ENCODE measurements at places on chromosomes 5 and 9.

GRCh38 chr5:130164966-130165365 lies 260.7 kb downstream of the CHSY3 start:
- no peak for DNase-seq

- peak; percentile 4 for DNase-seq
Measured at GRCh38 chr5:124065508-124065907, 553.5 kb downstream of the CSNK1G3 start.

DNA sequence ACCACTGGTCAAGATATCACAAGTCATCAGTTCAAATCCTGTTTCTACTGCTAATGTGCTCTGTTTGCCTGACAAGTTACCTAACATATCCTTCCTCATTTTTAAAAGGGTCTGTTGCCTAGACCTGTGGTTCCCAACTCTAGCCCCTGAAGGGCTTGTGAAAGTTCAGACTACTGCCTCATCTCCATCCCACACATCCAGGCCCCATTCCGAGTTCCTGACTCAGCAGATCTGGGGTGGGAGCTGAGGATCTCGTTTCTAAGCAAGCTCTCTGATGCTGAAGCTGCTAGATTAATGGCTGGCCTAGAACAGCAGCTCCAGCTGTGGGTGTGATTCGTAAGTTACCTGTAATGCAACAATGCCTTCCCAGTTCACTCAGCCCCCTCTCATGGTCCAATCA lies 32.5 kb downstream of the S1PR3 start:
- peak; percentile 44 for DNase-seq

DNA sequence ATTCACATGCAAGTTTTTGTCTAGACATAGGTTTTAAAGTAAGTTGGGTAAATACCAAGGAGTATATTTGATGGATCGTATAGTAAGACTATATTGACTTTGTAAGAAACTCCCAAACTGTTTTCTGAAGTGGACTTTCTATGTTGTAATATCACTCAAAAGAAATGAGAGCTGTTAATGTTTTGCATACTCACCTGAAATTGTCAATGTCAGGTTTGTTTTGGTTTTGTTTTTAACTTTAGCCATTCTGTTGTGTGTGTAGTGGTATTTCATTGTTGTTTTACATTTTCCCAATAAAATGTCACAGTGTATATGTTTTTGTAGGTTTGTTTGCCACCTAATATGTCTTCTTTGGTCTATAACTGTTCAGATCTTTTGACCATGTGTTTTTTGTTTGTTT lies 375.7 kb upstream of the CDH9 start:
- no peak for DNase-seq

DNA sequence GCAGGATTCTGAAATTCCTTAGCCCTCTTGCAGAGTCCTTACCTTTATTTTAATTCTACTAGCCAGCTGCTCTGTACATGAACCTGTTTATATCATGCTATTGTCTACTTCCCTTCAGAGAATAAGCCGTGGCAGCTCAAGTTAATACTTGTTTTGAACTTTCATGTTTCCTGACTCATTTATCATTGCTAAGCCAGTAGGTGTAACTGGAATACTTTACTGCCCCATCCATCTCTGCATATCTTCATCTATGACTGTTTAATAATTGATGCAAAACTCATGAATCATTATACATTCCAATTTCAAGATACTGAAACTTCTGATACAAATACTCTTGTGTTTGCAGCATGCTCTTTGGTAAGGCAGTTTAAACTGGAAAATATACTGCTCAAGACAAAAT lies 174.7 kb downstream of the PPP2R2B start:
- DNase-seq = no peak

DNA sequence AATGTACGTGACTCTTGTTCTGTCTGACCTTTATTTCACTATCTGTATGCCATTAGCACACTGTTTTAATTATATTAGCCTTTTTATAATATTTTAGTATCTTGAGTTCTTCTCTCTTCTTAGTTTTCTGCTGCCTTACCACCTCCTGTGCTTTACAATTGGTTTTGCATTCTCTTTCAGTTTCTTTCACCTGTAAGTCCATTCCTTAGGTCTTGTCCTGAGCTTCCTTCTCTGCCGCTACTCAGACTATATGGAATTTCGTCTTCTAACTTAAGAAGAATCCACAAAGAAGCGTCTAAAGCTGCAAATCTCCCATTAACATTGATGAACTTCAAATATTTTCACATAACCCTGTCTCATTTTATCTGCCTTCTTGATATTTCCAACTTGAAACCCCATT lies 642.9 kb downstream of the MAT2B start:
- DNase-seq = no peak

DNA sequence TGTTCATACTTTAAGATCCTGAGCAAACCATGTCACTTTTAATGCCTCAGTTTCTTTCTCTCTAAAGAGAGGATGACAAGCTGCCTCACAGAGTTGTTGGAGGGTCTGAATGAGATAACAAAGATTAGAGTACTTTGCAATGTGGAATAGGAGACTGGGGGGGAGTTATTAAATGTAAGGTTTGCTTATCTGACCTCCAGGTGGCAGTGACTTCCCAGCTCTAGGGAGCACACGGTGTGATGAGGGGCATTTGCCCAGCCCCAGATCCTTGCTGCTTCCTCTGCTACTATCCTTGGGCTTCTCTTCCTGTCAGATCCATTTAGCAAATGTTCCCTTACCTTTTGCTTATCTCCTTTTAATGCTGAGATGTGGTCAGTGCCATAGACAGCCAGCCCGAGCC lies 30.7 kb downstream of the ENHO start:
- DNase-seq = peak; percentile 40

- no peak for DNase-seq
Measured at GRCh38 chr5:42121401-42121800, 196.3 kb downstream of the FBXO4 start.

DNA sequence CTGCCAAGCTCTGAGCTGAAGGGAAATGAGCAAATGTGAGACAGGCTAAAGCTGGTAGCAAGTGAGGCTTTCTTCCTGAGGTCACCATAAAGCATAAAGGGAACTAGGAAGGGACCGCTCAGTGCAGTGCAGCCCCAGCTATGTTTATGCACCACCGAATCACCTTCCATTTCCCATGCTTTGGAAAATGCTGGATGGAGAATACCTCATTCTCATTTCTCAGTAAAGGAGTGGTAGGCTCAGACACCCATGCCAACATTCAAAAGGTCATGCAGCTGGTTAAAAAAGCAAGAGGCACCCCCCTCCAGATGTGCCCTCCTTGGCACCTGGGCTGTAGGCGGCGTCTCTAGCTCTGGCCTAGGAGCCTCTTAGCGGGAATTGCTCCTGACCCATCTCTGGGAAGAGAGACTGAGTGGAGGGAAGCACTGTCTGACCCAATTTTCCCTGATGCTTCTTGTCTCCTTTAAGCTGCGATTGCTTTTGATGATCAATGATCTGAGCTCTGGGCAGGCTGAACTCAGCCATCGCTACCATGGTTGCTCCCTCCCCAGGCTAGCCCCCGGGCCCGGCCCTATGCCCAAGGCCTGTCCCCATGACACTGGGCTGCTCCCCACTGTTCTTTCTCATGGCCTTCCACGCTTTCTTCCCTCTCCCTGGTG lies 58.7 kb downstream of the ZNF354C start:
- DNase-seq = no peak

GRCh38 chr9:7226007-7226640 lies 468.4 kb downstream of the KDM4C start:
- no peak for DNase-seq

DNA sequence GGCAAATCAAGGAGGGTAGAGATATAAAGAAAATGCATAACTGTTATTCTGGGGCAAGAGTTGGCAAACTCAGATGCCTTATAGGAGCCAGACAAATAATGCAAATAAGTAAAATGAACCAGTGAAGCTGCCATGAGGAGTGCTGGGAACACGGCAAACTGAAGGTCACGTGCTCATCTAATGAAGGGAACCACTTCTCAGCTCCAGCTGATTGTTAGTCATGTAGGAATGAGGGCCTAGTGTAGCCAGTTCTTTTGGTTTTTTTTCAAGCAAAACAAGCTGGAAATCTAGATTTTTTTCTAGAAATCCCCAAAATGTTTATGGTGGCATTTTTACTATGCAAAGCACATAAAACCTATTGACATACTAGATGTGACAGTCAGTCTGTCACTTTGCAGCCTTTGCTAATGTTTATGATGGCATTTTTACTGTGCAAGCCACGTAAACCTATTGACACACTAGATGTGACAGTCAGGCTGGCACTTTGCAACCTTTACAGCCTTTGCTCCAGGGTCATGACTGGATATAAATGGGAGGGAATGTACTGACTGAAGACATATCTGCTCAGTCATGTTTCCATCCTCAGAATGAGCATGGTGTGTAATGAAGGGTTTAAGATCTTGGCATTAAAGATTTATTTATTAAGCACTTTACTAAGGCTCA lies 39.4 kb downstream of the RUSC2 start:
- DNase-seq = no peak

DNA sequence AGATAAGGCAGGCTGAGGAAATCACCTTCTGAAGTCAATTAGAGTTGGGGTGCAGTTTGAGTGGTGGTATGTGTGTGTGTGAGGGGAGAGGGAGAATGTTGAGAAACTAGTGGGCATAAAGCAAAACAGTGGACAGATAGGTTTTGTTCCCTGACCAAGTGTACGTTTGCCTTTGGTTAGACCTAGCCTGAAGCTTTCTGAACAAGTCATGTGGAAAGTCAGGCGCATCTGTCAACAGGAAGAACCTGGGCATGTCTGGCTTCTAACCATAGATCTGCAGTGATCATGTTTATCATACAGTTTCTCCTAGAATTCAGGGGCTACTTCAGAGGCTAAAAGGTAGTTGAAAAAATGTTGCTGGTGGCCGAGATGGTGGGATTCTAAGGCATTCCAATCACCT lies 143.2 kb upstream of the PCA3 start:
- DNase-seq = no peak

- no peak for DNase-seq
Measured at GRCh38 chr5:172593306-172593705, 47.8 kb upstream of the NEURL1B start.

DNA sequence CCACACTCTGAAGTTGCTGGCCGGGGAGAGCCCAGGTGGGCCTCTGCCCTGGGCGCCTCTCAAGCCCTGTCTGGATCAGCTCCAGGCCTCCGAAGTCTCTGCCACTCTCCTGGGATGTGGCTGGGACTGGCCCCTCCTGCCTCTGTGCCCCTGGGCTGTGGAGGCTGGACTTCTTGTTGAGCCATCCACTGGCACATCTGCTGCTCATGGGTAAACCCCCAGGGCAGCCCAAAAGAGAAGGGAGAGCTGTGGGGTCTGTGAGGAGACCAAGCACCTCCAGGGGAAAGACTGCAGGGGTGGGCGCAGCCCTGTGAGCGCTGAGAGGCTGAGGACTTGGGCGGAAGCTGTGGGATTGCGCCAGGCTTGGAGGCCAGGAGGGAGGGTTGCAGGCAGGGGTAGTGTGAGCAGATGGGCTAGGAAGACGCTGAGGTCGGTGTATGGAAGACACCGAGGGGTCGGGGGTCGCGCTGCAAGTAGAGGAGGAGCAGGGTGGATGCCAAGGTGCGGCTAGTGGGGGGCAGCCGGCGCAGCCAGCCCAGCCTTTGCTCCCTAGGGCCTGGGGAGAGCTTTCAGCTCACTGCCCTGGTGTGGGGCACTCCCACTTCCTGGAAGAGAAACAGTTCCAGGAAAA lies 118.1 kb downstream of the WNK2 start:
- peak; percentile 53 for DNase-seq

- no peak for DNase-seq
Measured at GRCh38 chr9:127682351-127683136, 24.2 kb upstream of the CFAP157 start.

DNA sequence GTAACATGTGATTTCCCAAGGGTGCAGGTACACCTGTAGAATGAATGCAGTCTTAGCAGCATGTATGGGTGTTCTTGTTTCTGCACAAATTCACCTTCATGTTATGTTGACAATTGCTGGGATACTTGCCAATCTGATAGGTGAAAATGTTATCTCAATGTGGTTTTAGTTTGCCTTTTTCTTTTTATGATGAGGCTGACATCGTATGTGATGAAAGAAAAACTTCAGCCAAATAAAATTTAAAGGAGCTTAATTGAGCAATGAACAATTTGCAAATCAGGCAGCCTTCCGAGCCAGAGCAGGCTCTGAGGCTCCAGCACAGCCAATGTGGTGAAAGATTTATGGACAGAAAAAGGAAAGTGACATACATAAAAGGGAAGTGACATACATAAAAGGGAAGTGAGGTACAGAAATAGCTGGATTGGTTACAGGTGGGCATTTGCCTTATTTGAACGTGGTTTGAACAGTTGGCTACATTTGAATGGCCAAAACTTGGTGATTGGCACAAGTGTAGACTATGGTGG lies 10.5 kb downstream of the TAL2 start:
- peak; percentile 82 for DNase-seq

GRCh38 chr9:75927356-75927755 lies 36.9 kb downstream of the PCSK5 start:
- no peak for DNase-seq

GRCh38 chr5:36691226-36691625 lies 84.8 kb downstream of the SLC1A3 start:
- peak; percentile 36 for DNase-seq

DNA sequence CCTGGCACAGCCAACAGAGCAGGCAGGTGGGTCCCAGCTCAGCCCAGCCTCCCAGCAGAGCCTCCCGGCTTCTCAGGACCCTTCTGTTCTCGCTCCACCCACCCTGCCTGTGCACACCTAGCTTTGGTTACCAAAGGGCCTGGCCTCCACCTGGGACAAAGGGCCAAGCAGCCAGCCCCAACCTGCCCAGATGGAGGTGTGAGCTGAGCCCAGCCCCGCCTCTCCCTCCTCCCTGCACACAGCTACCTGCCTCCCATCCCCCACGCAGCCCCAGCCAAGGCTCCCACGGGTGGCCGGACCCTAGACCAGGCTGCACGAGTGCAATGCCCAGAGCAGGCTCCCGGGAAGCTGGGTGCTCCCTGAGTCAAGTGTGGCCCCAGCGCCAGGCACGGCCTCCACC lies 5.6 kb downstream of the TPRN start:
- DNase-seq = no peak

- no peak for DNase-seq
Measured at GRCh38 chr5:6570530-6570929, 62.3 kb downstream of the NSUN2 start.

- no peak for DNase-seq
Measured at GRCh38 chr9:133066181-133066983, 4.6 kb downstream of the CEL start.

DNA sequence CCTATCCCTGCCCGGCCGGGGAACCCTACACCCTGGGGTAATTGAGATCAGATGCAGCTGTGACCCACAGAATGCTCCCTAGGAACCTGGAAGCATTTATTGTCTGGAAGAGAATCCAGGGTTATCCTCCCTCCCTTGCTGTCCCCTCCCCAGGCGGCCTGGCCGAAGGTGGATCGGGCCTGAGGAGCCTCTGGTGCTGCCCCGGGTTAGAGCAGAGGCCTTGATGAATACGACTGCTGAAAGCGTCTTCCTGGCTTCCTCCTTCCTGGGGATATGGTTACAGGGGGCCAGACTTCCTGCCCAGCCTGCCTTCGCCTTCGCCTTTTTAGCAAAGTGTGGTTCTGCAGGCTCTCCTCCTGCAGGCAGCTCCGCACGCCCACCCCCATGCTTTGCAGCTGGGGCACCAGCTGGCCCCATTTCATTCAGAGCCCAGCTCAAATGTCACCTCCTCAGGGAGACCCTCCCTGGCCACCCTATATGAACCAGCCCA lies 22.5 kb upstream of the PTGS1 start:
- no peak for DNase-seq

GRCh38 chr5:149113669-149114068 lies 27.6 kb upstream of the ABLIM3 start:
- DNase-seq = no peak

- DNase-seq = no peak
Measured at GRCh38 chr9:90499761-90500160, 142.9 kb downstream of the DIRAS2 start.

- DNase-seq = no peak
Measured at GRCh38 chr5:13303445-13303844, 641.0 kb downstream of the DNAH5 start.

- DNase-seq = no peak
Measured at GRCh38 chr9:137180491-137180890, 7.9 kb downstream of the ANAPC2 start.

All from NB4 (cell line).